ENCODE measurements at places on chromosomes 1 and 21. TPM values are rescaled to one million over a fixed set of nuclear protein-coding genes. Genes with fewer than 3 reads are reported as not detected.

DNA sequence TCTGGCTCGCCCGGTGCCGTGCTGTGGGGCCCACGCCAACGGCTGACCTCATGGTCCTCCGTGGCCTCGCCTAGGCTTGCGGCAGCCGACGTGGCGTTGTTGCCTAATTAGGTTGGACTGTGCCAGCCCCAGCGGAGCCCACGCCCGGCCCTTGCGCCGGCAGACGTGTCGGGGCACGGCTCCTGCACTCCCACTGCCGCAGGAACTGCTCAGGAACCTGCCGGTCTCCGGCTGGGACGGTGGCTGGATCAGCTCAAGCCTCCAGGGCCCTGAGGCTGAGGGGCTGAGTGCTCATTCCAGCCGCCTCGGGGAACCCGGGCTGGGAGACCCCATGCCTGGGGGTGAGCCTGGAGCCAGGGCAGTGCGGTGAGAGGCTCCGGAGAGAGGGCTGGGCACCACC is 16.1 kb upstream of the PEX10 start:
- H3K27ac ChIP-seq = no peak overlapping the region
- H3K27me3 ChIP-seq = peaks cover 27% of the 10 kb centered on the region
- H3K4me3 ChIP-seq = no peak overlapping the region
- no peaks in the 10 kb centered on the region for H3K4me1 ChIP-seq
- DNase-seq = no peak

GRCh38 chr1:9749361-9749760 is 74.4 kb downstream of the CLSTN1 start:
- H3K4me3 ChIP-seq = no peak overlapping the region
- no peak for DNase-seq
- H3K36me3 ChIP-seq = peaks cover 59% of the 10 kb centered on the region
- H3K27me3 ChIP-seq = no peaks in the 10 kb centered on the region
- no peaks in the 10 kb centered on the region for H3K4me1 ChIP-seq

DNA sequence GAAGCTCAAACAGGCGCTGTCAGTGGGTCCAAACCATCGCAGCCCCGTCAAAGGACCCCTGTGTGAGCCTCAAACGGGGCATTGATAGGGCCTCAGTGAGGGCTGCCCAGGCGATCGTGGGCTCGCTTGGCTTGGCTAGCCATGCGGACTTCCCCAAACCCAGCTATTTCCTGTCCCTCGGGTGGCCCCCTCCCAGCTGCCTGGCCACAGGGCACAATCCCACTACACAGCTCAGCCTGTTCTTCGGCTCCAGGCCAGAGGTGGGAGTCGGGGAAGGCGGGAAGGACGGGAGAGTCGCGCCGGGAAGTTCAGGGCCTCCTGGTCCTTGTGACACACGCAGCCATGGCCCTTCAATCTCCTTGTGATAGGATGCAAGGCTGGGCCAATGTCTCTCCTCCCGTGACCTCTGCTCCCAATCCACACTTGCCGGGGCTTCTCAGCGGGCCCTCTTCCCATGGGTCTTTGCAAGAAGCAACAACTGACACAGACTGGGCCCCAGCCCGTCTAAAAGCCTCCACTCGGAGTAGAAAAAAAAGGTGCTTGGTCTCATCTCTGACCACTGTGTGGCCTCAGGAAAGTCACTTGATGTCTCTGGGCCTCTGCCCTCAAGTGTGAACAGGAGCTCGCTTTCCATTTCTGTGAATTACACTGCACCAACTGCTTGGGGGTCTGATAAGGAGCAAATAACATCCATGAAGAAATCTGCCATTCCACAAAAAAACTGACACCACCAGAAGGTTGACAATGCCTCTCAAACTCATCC is 7.1 kb upstream of the MATN1 start:
- H3K36me3 ChIP-seq = no peaks in the 10 kb centered on the region
- H3K27me3 ChIP-seq = no peaks in the 10 kb centered on the region
- H3K4me3 ChIP-seq = no peak overlapping the region
- H3K27ac ChIP-seq = no peak overlapping the region
- DNase-seq = no peak

DNA sequence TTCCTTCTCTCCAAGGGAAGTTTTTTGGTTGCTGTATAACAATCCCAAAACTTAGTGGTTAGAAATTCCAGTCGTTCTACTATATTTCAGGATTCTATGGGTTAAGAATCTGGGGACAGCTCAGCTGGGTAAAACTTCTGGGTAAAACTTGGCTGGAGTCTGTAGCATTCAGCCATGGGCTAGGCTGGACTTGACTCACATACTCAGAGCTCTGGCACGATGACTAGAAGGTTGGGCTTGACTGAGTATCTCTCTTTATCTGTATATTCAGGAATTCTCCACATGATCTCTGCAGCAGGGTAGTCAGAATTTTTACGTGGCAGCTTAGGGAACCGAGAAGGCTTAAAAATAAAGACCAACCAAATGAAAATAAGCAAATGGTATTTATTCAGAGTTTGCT is 28.2 kb upstream of the HRNR start:
- no peak for DNase-seq
- H3K27ac ChIP-seq = no peak overlapping the region
- H3K4me1 ChIP-seq = no peaks in the 10 kb centered on the region
- H3K27me3 ChIP-seq = no peaks in the 10 kb centered on the region

- no peak overlapping the region for H3K27ac ChIP-seq
- H3K4me1 ChIP-seq = no peaks in the 10 kb centered on the region
- DNase-seq = no peak
These were observed 50.8 kb downstream of the ALPL start for GRCh38 chr1:21559788-21560567.

DNA sequence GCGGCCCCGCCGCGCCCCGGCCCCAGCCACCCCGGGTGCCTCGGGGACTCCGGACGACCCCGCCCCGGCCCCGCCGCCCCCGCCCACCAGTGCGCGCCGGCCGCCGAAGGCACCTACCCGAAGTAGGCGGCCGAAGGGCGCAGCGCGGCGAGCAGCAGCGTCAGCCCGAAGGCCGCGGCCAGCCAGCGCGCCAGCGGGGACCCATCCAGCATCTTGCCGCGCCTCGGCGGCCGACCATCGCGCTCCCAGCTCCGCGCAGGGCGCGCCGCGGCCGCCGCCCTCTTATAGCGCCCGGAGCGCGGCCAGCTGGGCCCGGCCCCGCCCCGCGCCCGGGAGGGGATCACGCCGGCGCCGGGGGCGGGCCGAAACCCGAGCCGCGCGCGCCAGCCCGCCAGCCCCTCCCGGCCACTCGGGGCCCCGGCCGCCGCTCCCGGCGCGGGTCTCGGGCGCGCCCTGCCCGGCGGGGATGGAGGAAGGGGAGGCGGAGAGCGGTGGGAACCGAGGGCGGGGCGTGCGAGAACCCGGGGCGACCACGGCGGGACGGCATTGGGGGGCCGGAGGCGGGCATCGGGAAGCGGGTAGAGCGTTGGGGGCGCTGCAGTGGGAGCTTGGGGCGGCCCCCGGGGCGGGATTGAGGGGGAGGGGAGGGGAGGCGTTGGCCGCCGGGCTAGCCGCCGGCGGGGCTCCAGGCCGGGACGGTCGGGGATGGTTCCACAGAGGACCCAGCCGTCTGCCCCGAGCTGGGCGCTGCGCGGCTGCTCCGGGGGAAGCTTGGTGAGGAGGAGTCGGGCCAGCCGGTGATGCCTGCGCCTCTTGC is at the start of gene WNT9A:
Gene WNT9A, minus strand, starts transcription at position 257 of the 817 bp plus-strand sequence. Its CDS starts 45 bp downstream, at position 212.
- peak within 1 kb of the TSS; percentile 74 for H3K27ac ChIP-seq
- H3K4me1 ChIP-seq = peaks cover 56% of the 10 kb centered on the region
- peak; percentile 91 for DNase-seq
- H3K36me3 ChIP-seq = no peaks in the 10 kb centered on the region
- peaks cover 15% of the 10 kb centered on the region for H3K27me3 ChIP-seq

- no peak overlapping the region for H3K4me3 ChIP-seq
- no peaks in the 10 kb centered on the region for H3K36me3 ChIP-seq
- H3K27me3 ChIP-seq = peaks cover 4% of the 10 kb centered on the region
- H3K4me1 ChIP-seq = peaks cover 24% of the 10 kb centered on the region
- H3K27ac ChIP-seq = no peak overlapping the region
These were observed 22.9 kb upstream of the COL18A1 start for GRCh38 chr21:45381865-45382696.

ACP6 gene
- 7.1 TPM for total RNA-seq

ASAP3 gene
- total RNA-seq = 59.6 TPM

Measured in muscle of leg (tissue), 16 donors.